ENCODE measurements at places on chromosomes 11 and 22. TPM values are rescaled to one million over a fixed set of nuclear protein-coding genes. Genes with fewer than 3 reads are reported as not detected.

Gene CSKMT
- 5.5 TPM for polyA plus RNA-seq

Gene NAALADL1
- polyA plus RNA-seq = 26.1 TPM

Gene SPDYC
- polyA plus RNA-seq = not detected

Gene CECR2
- polyA plus RNA-seq = 0.14 TPM

Gene C22orf15
- polyA plus RNA-seq = 4.9 TPM

Gene SSTR3
- 0.45 TPM for polyA plus RNA-seq

- H3K4me3 ChIP-seq = no peak overlapping the region
- peaks cover 24% of the 10 kb centered on the region for H3K4me1 ChIP-seq
- no peaks in the 10 kb centered on the region for H3K27me3 ChIP-seq
- H3K27ac ChIP-seq = no peak overlapping the region
Observed at GRCh38 chr11:119671051-119671450, 57.9 kb downstream of the NECTIN1 start.

GRCh38 chr11:9530020-9530621, 43.3 kb upstream of the WEE1 start:
- no peak overlapping the region for H3K27ac ChIP-seq
- H3K4me1 ChIP-seq = no peaks in the 10 kb centered on the region
- H3K4me3 ChIP-seq = no peak overlapping the region
- no peaks in the 10 kb centered on the region for H3K27me3 ChIP-seq
- DNase-seq = no peak

GRCh38 chr11:73249304-73249703, 22.8 kb upstream of the P2RY6 start:
- H3K4me1 ChIP-seq = no peaks in the 10 kb centered on the region
- H3K4me3 ChIP-seq = no peak overlapping the region
- no peak for DNase-seq
- no peaks in the 10 kb centered on the region for H3K36me3 ChIP-seq
- H3K27me3 ChIP-seq = no peaks in the 10 kb centered on the region
- H3K27ac ChIP-seq = no peak overlapping the region

DNA sequence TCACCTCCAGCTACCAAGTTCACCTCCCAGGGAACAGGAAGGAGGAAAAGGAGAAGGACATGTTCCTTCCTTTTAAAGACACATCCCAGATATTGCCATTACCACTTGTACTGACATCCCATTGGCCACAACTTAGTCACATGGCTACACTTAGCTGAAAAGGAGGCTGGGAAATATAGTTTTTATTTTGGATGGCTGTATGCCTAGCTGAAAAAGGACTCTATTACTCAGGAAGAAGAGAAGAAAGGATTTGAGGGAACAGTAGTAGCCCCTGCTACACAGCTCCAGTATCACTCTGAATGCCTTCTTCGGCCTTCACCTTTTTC, 2.1 kb upstream of the APOA5 start:
- H3K4me1 ChIP-seq = peaks cover 10% of the 10 kb centered on the region
- no peak overlapping the region for H3K4me3 ChIP-seq

GRCh38 chr11:117696540-117696939, 100.5 kb downstream of the DSCAML1 start:
- no peaks in the 10 kb centered on the region for H3K36me3 ChIP-seq
- no peaks in the 10 kb centered on the region for H3K4me1 ChIP-seq
- DNase-seq = no peak
- H3K27ac ChIP-seq = no peak overlapping the region
- H3K27me3 ChIP-seq = peaks cover 24% of the 10 kb centered on the region
- H3K4me3 ChIP-seq = no peak overlapping the region

DNA sequence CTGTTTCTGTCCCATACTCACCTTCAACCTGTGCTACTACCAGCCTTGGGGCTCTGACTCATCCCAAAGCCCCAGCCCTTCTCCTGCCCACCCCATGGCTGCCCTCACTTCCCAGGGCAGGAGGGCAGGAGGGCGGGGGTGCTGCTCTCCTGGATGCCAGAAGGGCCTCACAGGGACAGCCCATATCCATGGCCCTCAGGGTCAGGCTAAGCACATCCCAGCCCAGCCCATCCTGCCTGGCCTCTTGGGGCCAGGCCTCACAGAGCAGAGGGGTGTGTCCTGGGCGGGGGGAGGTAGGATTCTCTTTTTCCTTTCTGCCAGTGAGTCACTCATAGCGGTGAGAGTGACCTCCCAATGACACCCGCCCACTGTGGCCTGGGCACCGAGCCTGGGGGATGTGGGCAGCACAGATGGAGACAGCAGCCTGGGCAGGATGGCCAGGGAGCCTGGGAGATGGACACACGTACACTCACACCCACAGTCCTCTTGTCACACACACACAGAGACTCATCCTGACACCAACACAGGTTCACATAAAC, 2.4 kb downstream of the LTBP3 start:
- no peaks in the 10 kb centered on the region for H3K27me3 ChIP-seq
- no peak overlapping the region for H3K27ac ChIP-seq
- no peaks in the 10 kb centered on the region for H3K36me3 ChIP-seq
- no peak for DNase-seq
- H3K4me3 ChIP-seq = no peak overlapping the region

DNA sequence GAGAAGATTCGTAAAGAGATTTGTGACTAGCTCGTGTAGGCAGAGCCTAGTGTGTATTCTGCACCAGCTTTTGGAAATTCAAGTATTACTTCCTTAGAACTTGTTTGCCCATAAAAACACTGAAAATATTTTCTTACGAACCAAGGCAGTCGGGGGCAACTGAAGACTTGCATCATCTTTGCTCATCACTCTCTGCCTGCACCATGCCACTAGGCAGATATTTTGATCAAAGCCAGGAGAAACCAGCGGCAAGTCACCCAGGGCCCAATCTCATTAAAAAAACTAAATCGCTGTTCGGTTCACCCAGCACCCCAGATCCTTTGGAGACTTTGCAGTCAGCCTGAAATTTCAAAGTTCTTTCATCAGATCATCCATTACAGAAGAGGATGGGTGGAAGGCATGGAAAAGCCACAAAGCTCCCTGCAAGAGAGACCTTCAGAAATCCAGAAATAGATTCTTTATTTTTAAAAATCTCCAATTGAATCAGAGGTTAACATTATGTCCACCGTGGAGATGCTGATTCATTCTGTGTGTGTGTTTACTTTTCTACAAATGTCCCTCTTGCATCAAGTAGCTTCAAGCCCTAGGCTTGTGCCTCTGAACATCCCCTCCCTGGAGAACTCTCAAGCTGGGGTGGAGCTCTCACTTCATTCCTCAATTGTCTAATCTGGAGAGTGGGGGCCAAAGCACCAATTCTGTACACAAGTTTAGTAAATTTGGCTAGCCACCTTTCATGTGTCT, 78.4 kb downstream of the ETS1 start:
- no peaks in the 10 kb centered on the region for H3K36me3 ChIP-seq
- H3K4me1 ChIP-seq = peaks cover 98% of the 10 kb centered on the region
- DNase-seq = no peak

DNA sequence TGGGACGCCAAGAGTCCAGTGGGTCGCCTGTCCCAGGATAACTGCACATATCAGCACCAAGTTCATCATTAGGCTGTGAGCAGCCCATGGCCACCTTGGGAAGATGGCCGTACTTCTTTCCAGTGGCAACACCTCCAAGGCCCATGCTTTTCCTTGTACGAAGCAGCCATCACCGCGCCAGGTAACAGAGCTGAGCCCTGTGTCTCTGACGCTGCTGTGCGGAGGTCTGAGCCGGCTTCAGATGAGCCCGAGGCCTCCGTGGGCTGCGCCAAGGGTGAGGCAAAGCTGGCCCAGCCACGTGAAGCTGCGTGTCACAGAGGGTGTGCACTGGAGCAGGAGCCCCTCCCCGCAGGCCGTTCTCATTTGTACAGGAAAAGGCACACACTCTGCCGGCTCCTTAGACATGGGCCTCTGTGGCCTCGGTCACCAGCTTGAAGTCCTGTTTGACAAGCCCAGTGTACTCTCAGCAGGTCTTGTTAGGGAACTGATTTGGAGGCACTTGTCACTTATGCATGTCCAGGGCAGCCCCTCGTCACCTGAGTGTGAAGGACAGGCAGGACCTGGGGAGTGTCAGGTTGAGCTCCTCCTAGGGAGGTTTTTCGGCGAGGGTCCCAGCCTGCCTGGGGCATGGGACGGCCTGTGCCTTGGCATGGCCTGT, 401.5 kb downstream of the TBC1D22A start:
- no peak overlapping the region for H3K27ac ChIP-seq
- no peaks in the 10 kb centered on the region for H3K27me3 ChIP-seq
- H3K4me3 ChIP-seq = no peak overlapping the region
- H3K4me1 ChIP-seq = peaks cover 17% of the 10 kb centered on the region
- peaks cover 16% of the 10 kb centered on the region for H3K36me3 ChIP-seq

DNA sequence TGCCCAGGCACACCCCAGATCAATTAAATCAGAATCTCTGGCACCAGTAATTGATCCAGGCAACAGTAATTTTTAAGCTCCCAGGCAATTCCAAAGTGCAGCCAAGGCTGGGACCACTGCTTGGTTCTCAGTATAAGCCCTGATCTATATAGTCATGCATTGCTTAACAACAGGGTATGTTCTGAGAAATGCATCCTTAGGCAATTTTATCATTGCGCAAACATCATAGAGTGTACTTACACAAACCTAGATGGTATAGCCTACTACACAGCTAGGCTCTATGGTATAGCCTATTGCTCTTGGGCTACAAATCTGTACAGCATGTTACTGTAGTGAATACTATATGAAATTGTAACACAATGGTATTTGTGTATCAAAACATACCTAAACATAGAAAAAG, 651 bp upstream of the C11orf42 start:
- H3K4me1 ChIP-seq = peaks cover 10% of the 10 kb centered on the region
- no peak for DNase-seq
- no peak overlapping the region for H3K27ac ChIP-seq
- H3K4me3 ChIP-seq = no peak overlapping the region
- no peaks in the 10 kb centered on the region for H3K27me3 ChIP-seq
- H3K36me3 ChIP-seq = peaks cover 5% of the 10 kb centered on the region

- peaks cover 5% of the 10 kb centered on the region for H3K4me1 ChIP-seq
- no peak overlapping the region for H3K4me3 ChIP-seq
- no peak for DNase-seq
- H3K27me3 ChIP-seq = peaks cover 73% of the 10 kb centered on the region
- H3K27ac ChIP-seq = no peak overlapping the region
Observed at GRCh38 chr22:37340331-37341262, 58.3 kb downstream of the CYTH4 start.

DNA sequence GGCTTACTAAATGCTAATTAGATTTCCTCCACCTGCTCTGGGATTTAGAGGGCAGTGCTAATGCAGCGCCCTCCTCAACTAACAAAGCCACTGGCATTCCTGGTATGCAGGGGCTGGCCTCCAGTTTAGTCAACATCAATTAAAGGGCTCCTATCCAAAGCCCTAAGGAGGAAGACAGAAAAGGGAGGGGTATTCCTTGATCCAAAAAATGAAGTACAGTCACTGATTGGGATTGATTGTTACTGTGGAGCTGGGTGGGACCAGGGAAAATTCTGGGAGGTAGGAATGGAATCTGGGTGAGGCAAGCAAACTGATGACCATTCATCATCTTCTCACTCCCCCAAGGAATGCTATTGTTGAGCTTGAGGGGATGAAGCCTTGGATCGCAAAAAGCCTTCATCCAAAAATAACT, 52.2 kb downstream of the GAB2 start:
- H3K36me3 ChIP-seq = no peaks in the 10 kb centered on the region
- H3K4me1 ChIP-seq = peaks cover 11% of the 10 kb centered on the region
- H3K4me3 ChIP-seq = no peak overlapping the region
- H3K27ac ChIP-seq = no peak overlapping the region
- no peak for DNase-seq

DNA sequence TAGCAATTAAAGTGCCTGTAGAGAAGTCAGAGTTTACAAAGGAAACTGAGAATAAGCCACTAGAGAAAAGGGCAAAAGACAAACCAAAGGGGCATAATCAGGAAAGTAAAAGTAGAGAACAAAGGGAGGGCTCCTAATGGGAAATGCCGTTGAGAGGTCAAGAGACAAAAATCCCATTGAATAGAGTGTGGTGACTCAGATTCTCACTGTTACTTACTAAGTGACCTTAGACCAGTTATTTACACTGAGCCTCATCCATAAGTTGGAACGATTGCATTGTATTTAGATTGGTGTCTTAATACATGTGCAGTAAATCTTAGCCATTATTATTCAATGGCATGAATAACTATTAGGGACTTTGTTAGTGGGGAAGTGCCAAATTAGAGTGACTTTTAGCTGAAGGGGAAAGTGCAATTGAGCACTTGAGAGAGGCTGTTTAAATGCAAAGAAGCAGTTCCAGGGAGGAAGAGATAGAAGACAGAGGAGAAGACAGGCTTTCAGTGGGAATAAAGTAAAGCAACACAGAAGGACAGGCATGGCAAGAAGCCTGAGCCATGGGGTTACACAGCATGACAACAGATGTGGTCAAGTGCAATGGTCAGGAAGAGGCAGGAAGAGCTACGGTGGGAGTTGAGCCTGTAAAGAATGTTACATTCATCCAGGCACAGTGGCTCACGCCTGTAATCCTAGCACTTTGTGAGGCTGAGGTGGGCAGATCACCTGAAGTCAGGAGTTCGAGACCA, 82.6 kb downstream of the UBASH3B start:
- H3K4me1 ChIP-seq = peaks cover 10% of the 10 kb centered on the region
- H3K36me3 ChIP-seq = no peaks in the 10 kb centered on the region
- H3K27ac ChIP-seq = no peak overlapping the region
- DNase-seq = no peak
- no peak overlapping the region for H3K4me3 ChIP-seq

All from naive B cell (primary cell).